ENCODE measurements at places on chromosomes 5 and 9. TPM values are rescaled to one million over a fixed set of nuclear protein-coding genes. Genes with fewer than 3 reads are reported as not detected.

SLC27A6 gene
- not detected for total RNA-seq

GPBP1 gene
- 92.0 TPM for total RNA-seq

UCK1 gene
- total RNA-seq = 29.1 TPM

SLC6A7 gene
- total RNA-seq = not detected

AK3 gene
- 38.4 TPM for total RNA-seq

GABRA1 gene
- not detected for total RNA-seq

PCAT7 gene
- total RNA-seq = not detected

PCDHGA5 gene
- not detected for total RNA-seq

VLDLR gene
- total RNA-seq = 5.2 TPM

TERT gene
- 1.9 TPM for total RNA-seq

AMBP gene
- not detected for total RNA-seq

NUP214 gene
- 54.4 TPM for total RNA-seq

CDX1 gene
- not detected for total RNA-seq

S1PR3 gene
- total RNA-seq = 0.05 TPM

PCDHB12 gene
- not detected for total RNA-seq

ADAMTS12 gene
- not detected for total RNA-seq

AQP7 gene
- 0.55 TPM for total RNA-seq

SERF1A gene
- 7.5 TPM for total RNA-seq

MXD3 gene
- 73.2 TPM for total RNA-seq

PPP2R2B gene
- total RNA-seq = 0.48 TPM

GARIN3 gene
- not detected for total RNA-seq

SPAAR gene
- total RNA-seq = not detected

NCBP1 gene
- 43.2 TPM for total RNA-seq

NEUROG1 gene
- total RNA-seq = not detected

FGF1 gene
- total RNA-seq = not detected

PFN3 gene
- not detected for total RNA-seq

GABRA6 gene
- total RNA-seq = not detected

HAVCR2 gene
- 53.7 TPM for total RNA-seq

ACOT12 gene
- not detected for total RNA-seq

CFAP90 gene
- not detected for total RNA-seq

SPATA31D4 gene
- total RNA-seq = not detected

OR1B1 gene
- not detected for total RNA-seq

NIM1K gene
- 0.20 TPM for total RNA-seq

SH3PXD2B gene
- total RNA-seq = 0.33 TPM

IFNA2 gene
- total RNA-seq = not detected

RPP25L gene
- 32.5 TPM for total RNA-seq

WWC1 gene
- total RNA-seq = 0.63 TPM

IFNB1 gene
- total RNA-seq = not detected

SH3TC2 gene
- total RNA-seq = not detected

ENTPD2 gene
- 0.36 TPM for total RNA-seq

OGN gene
- total RNA-seq = not detected

EGR1 gene
- 10.1 TPM for total RNA-seq

SPATA31C1 gene
- total RNA-seq = not detected

ASPN gene
- total RNA-seq = not detected

PLCXD3 gene
- not detected for total RNA-seq

CCNJL gene
- total RNA-seq = not detected

SMIM27 gene
- 24.7 TPM for total RNA-seq

DUSP1 gene
- total RNA-seq = 8.2 TPM

TAF11L10 gene
- not detected for total RNA-seq

GPSM1 gene
- total RNA-seq = 7.3 TPM

CKMT2 gene
- total RNA-seq = not detected

PCDHGC4 gene
- total RNA-seq = not detected
